Psoas muscle (tissue), 8 donors: ENCODE measurements at places on chromosomes 12 and 14. TPM values are rescaled to one million over a fixed set of nuclear protein-coding genes. Genes with fewer than 3 reads are reported as not detected.

The KLRD1 gene
- total RNA-seq = 0.59 TPM

- DNase-seq = no peak
These were observed 5.5 kb upstream of the GPR132 start for GRCh38 chr14:105070760-105071137.

DNA sequence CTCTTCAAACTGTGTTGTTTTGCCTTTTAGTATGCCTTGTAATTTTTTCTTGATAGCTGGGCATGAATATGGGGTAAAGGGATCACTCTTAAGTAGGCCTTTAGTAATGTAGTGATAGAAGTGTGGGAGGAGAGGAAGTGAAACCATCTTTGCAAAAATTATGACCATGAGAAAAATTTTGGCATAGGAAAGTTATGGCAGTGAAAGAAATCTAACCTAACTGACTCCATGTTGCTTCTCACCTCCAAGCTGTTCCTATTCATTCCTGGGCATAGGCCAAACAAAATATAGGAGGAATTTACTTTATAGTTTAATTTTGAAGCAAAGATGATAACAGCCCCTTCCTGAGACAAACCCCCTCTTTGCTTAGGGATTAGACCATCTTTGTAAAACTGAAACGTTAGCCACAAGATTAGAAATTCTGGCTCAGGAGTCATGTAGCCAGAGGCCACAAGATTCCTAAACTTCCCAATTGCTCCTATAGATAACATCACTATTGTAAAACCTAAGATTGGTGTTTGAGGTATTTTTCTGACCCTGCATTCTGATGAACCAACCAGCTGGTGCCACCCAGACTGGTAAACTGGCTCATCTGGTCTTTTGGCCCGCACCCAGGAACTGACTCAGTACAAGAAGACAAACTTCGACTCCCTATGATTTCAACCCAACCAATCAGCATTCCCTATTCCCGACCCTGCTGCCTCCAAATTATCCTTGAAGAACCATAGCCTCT is 45.8 kb downstream of the CRADD start:
- no peak for DNase-seq

GRCh38 chr12:105927564-105927963 is 211.2 kb downstream of the NUAK1 start:
- DNase-seq = no peak

DNA sequence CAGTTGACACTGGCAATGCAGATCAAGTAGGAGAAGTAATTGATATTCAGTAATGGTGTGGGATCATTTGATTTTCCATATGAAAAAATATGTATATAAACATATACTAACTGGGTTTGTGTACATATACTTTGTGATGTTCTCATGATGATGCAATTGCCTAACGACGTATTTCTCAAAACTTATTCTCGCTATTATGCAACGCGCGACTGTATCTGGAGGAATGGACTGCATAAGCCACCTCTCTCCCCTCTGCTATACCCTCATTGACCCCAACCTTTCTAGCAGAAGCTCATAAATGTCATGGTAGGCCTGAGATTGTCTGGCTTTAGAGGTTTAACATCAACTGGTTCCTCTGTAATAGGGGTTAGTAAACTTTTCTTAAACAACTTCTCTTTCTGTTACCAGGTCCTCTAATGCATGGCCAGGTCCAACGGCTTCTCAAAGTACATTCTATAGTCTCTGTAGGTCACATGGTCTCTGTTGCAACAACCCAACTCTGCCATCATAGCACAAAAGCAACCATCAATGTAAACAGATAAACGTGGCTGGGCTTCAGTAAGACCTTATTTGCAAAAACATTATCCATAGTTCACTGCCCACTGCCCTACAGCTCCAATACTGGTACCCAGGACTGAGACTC is 59.3 kb downstream of the FOXN3 start:
- DNase-seq = no peak

DNA sequence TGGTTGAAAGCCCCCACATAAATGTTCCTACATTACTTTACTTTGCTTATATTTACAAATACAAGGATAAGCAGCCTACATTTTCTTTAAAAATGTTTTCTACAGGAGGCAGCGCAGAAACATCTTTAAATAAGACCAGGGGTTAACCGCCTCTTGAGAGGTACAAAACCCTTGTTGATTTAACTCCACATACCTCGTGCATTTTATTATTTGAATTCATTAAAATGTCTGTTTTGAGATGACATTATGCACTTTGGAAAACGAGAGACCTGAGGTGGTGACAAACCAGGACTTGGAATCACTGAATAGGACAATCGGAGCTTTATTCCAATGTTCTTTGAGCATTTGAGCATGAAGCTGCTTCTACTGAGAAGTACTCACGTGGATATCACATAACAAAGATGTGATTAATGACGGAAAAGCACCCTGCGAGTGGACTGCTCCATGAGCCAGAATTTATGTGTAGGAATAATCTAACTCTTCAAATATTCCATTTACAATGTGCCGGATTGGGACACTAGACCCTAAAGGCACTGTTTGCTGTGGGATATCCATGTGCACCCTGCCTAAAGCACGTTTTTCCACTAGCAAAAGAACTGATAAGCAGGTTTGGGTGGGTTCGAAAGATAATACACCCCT is 746 bp upstream of the DUSP16 start:
- no peak for DNase-seq

GRCh38 chr12:125228519-125229260 is 163.5 kb downstream of the AACS start:
- DNase-seq = no peak

DNA sequence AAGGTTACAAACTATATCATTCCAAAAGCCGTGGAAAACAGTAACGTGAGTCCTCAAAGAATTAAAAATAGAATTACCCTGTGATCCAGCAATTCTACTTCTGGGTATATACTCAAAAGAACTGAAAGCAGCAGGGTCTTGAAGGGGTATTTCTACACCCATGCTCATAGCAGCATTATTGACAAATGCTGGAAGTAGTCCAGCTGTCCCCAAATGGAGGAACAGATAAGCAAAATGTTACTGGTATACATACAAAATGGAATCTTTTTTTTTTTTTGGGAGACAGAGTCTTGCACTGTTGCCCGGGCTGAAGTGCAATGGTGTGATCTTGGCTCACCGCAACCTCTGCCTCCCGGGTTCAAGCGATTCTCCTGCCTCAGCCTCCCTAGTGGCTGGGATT is 32.9 kb downstream of the ADIPOR2 start:
- DNase-seq = no peak
